ENCODE measurements at places on chromosomes 1 and 21.
A peak's percentile ranks its signal among the peaks of the same experiment; 100 is the strongest.

- peak; percentile 2 for DNase-seq
Observed at GRCh38 chr1:241749041-241749944, 97.2 kb downstream of the WDR64 start.

DNA sequence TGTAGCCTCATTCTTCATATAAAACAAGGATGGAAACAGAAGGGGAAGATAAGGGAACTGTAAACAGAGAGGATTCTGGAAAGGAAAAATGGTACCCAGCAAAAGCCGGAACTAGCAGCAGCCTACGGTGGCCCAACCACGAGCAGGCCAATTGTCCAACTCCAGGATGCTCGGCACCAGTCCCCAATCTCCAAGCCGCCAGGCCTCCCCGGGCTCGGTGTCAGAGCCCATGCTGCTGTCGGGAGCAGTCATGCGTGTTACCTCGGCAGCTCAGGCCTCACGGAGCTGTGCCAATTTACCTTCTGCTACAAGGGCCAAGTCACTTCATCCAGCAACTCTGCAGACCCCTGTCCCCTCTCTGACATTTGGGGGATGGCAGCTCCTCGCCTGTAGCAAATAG is 130.8 kb downstream of the ZBTB18 start:
- DNase-seq: no peak

- DNase-seq: no peak
Observed at GRCh38 chr1:95467036-95467435, 233.0 kb downstream of the RWDD3 start.

GRCh38 chr1:204465546-204466415 is 28.8 kb downstream of the PIK3C2B start:
- no peak for DNase-seq

- DNase-seq: no peak
Observed at GRCh38 chr1:59404796-59405195, 107.9 kb downstream of the FGGY start.

DNA sequence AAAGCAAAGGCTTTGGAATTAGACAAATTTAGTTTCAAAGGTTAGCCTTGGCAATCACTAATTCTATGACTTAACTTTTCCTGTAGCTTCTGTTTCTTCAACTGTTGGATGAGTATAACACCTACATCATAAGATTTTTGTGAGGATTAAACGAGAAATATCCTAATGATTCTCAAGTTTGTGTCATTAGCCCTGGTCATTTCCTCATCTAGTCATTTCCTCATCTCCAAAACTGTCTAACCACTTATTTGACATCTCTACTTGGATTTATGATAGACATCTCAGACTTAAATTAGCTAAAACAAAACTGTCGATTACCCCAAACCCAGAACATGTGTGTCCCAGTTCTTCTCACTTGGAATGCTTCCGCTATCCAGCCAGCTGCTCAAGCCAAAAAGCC is 80.2 kb upstream of the CHODL start:
- DNase-seq: no peak
